ENCODE measurements at places on chromosomes 11 and 22. TPM values are rescaled to one million over a fixed set of nuclear protein-coding genes. Genes with fewer than 3 reads are reported as not detected.

ESAM gene
- total RNA-seq, result 0.23 TPM

ABTB2 gene
- total RNA-seq, result 0.70 TPM

PIH1D2 gene
- total RNA-seq, result 0.12 TPM

GRK2 gene
- 31.6 TPM for total RNA-seq

IGF2 gene
- total RNA-seq, result 0.83 TPM

C11orf97 gene
- total RNA-seq, result not detected

MIOX gene
- not detected for total RNA-seq

TMEM191B gene
- 0.60 TPM for total RNA-seq

KDM4D gene
- total RNA-seq, result 0.60 TPM

INPPL1 gene
- 53.9 TPM for total RNA-seq

OR51B4 gene
- not detected for total RNA-seq

GVQW3 gene
- 1.4 TPM for total RNA-seq

OR5P2 gene
- not detected for total RNA-seq

LRRC74B gene
- not detected for total RNA-seq

SLCO2B1 gene
- under 0.01 TPM for total RNA-seq

MRGPRF gene
- 2.1 TPM for total RNA-seq

CCND1 gene
- 627 TPM for total RNA-seq

STX3 gene
- 18.5 TPM for total RNA-seq

DEFB131B gene
- not detected for total RNA-seq

SLC25A45 gene
- 1.4 TPM for total RNA-seq

SORL1 gene
- 0.38 TPM for total RNA-seq

CRYBB3 gene
- total RNA-seq, result not detected

APOA1 gene
- total RNA-seq, result 1.1 TPM

CD3D gene
- total RNA-seq, result not detected

VPS26B gene
- total RNA-seq, result 39.9 TPM

CPT1A gene
- 33.8 TPM for total RNA-seq

SLC17A6 gene
- not detected for total RNA-seq

Data from smooth muscle cell of the coronary artery (primary cell).